ENCODE measurements at places on chromosomes 12 and 14.

GRCh38 chr12:19181666-19182426 is 52.3 kb downstream of the PLEKHA5 start:
- DNase-seq = no peak

- DNase-seq = no peak
Measured at GRCh38 chr12:52350021-52350620, 17.2 kb downstream of the KRT85 start.

GRCh38 chr12:121172145-121172544 is 37.8 kb upstream of the P2RX4 start:
- no peak for DNase-seq

GRCh38 chr12:100372853-100373640 is 16.2 kb downstream of the SLC17A8 start:
- no peak for DNase-seq

- DNase-seq = peak; percentile 88
Measured at GRCh38 chr14:105700622-105701288, 174.4 kb downstream of the TMEM121 start.

DNA sequence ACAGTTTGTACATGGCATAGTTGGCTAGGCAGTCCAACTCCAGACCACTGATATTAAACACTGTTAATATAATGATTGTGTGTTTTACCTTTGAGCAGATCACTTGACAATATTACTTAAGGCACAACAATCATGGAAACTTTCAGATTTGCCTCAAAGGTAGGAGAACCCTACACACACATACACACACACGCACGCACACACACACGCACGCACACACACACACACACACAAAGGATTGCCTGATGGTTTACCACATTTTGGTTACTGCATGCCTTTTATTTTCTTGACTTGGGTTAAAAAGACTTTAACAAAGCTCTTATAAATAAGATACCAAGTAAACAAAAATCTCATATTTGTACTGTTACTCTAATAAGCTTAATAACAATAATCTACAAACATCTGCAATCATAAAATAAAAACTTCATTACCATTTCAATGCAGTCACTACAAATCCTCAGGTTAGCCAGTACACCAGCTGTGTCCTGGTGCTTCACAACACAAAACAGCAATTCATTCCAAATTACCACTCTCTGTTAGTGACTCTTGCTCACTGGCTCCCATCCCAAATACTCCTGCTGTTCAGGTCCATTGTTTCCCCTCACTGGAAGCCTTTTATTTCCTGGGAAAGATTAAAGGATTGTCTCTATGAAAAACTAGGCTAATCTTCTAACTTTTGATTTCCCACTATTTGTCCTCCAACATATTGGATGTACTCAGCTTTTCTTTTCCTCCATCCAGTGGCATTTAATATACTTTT is 175.2 kb upstream of the ATP2B1 start:
- no peak for DNase-seq

Data from MM.1S (cell line).